ENCODE measurements at places on chromosomes 5 and 9. TPM values are rescaled to one million over a fixed set of nuclear protein-coding genes. Genes with fewer than 3 reads are reported as not detected.

- DNase-seq, result no peak
Measured at GRCh38 chr9:133944746-133945135, 47.4 kb downstream of the VAV2 start.

The HMCN2 gene
- 7.5 TPM for total RNA-seq

- no peak for DNase-seq
Measured at GRCh38 chr5:82023644-82024043, 51.8 kb downstream of the ATG10 start.

The CNTNAP3B gene
- 47.1 TPM for total RNA-seq

GRCh38 chr9:89440046-89440445 is 57.9 kb downstream of the SEMA4D start:
- no peak for DNase-seq

The PCDHGB3 gene
- 14.4 TPM for total RNA-seq

The PCDHA4 gene
- not detected for total RNA-seq

The FBXO38 gene
- total RNA-seq, result 12.1 TPM

- DNase-seq, result no peak
Measured at GRCh38 chr5:160452036-160452435, 30.4 kb downstream of the PTTG1 start.
